ENCODE measurements at places on chromosomes 12 and 14.

- DNase-seq: no peak
Measured at GRCh38 chr12:108337235-108338223, 1.6 kb downstream of the CMKLR1 start.

DNA sequence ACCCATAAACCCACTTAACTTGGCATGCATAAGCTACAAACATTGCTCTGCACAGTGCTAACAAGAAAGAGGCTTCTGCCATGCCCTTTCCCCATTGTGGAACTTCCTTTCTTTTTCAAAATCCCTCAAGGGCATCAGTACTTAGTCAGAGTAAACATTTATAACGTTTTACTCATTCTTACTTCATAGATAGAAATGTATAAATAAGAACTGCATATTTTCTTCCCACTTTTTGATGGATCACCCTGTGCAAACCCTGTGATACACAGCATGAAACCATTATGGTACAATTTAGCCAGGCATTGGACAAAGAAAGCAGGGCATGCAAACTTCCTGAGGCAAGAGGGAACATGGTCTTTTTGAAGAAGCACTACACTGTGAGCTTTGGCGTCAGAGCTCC, 113.8 kb upstream of the FOXG1 start:
- DNase-seq: no peak

DNA sequence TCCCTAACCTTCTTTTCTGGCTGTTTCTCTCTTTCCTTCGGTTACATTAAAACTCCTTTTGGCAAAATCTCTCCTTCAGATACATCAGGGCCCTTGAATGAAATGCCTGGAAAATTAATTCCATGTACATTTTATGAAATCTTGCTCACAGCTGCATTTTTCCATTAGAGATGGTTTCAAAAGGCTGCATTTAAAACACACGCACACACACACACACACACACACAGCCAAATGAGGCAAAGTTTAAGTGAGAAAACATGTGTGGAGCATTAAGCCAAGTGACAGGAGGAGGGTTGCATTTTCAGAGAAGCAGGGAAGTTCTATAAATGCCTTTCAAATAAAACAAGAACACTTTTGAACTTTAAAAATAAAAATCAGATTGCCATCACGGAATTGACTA, 216.4 kb downstream of the LRIG3 start:
- no peak for DNase-seq

DNA sequence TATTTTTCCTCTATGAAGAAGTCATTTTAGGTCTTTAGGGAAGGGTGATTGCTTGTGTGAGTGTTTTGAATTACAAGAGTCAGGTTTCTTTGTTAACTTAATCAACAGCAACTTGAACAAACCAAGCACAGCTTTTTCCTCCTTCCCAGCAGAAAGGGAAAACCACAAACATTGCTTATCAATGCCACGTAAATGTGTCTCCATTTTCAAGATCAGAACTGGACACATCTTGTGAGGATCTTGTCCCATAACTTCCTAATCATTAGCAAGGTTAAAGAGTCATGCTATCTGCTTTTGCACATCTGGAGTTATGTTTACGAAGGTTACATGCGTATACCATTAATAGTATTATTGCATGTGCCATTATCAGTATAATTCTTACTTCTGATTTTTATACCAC, 248.0 kb upstream of the FLRT2 start:
- DNase-seq: no peak

GRCh38 chr12:31558521-31558920, 32.4 kb downstream of the DENND5B start:
- DNase-seq: no peak

- DNase-seq: no peak
Measured at GRCh38 chr14:96589577-96589976, 87.4 kb downstream of the PAPOLA start.

Measured in memory B cell (primary cell).